ENCODE measurements at places on chromosomes 11 and 22.
A peak's percentile ranks its signal among the peaks of the same experiment; 100 is the strongest.

- DNase-seq, result no peak
These were observed 40.5 kb upstream of the RIC3 start for GRCh38 chr11:8209208-8209807.

DNA sequence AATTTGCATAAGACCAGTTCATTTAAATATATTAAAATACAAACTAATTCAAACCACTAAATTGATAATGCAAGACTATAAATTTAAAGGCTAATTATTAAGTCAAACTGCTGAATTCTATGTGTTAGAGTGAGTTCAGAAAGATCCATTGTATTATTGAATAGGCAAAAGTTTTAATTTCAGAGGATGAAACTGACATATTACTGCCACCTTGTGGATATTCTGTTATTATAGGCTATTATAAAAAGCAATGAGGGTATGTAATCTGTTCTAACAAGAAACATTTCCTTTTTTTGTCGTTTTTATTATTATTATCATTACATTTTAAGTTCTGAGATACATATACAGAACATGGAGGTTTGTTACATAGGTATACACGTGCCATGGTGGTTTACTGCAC, 20.9 kb upstream of the NAALAD2 start:
- DNase-seq, result no peak

GRCh38 chr11:119055901-119056300, 1.1 kb downstream of the HYOU1 start:
- DNase-seq, result no peak

- no peak for DNase-seq
These were observed 11.0 kb upstream of the BLID start for GRCh38 chr11:122127020-122127419.

DNA sequence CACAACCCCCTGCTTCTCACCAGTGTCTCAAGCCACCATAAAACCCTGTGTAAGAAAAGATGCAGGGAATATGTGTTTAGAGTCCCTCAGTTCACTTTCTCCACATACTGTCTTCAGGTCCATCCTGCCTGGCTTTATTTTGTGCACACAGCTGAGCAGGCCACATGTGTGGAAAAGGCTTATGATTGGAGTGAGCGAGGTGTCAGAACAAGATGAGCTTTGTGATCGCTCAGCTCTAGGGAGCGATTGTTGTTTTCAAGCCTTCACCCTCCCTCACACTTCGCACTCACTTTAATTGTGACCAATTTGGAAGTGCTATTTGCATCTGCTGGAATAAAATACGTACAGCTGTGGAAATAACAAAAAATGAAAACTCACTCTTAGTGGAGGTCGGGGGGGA, 931.1 kb upstream of the TENM4 start:
- no peak for DNase-seq

DNA sequence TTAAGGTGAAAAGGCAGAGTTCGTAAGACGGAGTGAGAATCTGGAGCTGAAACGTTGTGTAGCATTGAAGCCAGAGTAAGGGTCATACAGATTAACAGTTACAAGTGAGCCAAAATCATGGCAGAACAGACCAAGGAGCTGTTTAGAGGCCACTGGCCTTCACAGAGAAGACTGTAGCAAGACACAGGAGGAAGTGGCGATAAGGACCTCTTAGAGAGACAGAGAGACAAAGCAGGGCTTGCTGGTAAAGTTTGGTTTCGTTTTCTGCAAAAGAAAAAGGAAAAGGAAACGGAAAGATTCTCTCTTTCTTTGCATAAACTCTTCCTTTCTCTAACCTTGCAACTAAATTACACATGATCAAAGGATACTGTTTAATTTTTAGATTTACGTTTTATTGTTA, 83.0 kb downstream of the AASDHPPT start:
- DNase-seq, result no peak

GRCh38 chr11:8229299-8230177, 34.1 kb downstream of the LMO1 start:
- peak; percentile 74 for DNase-seq

DNA sequence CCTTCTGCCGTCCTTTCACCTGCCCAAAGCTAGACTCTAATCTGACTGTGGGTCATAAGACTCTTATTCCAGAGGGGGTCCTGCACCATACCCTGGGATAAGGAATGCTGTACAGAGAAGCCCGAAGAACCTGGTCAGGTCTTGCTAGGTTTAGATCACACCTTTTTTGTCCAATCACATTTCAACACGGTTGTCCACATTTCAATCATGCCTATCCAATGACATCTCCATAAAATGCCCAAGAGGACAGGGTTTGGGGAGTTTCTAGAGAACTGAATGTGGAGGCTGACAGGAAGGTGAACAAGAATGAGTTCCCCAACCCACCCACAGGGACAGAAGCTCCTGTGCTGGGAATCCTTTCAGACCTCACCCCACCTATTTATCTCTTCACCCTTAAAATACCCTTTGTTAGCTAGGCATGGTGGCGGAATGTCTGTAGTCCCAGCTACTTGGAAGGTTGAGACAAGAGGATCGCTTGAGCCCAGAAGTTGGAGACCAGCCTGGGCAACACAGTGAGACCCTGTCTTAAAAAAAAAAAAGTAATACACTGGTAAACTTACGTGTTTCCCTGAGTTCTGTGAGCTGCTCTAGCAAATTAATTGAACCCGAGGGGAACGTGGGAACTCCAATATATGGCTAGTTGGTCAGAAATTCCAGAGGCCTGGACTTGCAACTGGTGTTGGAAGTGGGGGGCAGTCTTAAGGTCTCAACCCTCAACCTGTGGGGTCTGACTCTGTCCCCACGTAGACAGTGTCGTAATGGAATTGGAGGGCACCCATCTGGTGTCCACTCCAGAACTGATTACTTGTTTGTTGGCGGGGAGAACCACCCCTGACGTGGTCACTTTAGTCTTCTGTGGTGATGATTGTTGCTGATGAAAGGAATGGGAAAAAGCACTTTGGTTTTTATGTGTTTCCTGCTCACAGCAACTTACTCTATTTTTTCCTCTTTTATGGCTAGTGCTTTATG, 17.8 kb downstream of the TCIRG1 start:
- DNase-seq, result no peak

DNA sequence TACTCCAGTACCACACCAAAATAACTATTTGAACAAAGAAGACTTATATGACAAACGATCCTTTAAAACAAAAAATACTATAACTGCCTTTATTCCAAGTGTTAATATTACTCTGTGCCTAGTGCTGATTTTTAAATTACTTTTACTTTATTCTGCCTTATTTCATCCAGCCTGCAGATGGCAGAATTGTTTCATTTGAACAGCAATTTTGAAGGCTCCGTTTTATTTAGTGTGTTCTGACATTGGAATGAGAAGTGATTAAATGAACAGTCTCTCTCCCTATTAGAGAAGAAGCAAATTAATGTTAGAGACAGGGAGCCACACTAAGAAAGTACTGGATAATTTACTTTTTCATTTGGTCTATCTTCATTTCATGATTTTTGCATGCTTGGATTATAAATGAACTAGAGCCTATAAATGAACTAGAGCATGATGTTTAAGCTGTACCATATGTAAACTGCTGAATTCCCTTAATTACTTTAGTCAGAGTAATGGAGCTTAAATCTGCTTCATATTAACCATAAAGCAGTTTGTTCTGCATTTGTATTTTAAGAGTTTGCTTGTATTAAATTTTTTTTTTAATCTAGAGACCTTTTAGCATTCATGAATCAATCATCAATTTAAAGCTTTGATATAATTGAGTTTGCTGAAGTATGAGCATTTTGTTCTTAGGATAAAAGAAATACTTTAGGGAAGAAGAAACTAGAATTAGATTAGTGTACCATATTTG, 9.8 kb downstream of the PDHX start:
- DNase-seq, result no peak

GRCh38 chr11:130549393-130549999, 101.1 kb downstream of the ADAMTS15 start:
- DNase-seq, result no peak

DNA sequence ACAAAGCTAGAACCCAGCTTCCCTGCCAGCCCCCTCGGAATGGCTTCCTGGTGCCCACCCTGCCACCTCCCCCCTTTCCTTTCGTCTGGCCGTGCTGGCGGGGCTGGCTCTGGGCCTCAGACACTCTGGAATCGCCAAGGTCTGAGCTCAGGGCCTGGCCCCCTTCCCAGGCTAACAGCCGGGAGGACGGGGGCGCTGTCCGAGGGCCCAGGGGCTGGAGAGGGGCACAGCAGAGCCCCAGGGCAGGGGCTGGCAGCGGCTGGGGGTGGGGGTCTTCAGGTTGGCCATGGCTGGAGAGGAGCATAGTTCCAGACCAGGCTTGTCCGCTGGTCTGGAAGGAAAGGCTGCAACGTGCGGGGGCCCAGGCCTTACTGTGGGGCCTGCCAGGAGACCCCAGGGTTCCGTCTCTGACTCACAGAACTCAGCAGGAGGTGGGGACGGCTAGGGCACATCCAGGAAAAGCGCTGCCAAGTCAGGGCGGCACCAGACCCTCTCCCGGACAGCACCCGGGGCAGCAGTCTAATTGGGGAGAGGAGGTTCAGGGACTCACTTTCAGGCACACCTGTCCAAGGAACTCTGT, 861 bp upstream of the LTBP3 start:
- DNase-seq, result no peak

GRCh38 chr11:35662061-35662648, 420 bp upstream of the TRIM44 start:
- DNase-seq, result no peak

GRCh38 chr11:67174311-67174710, 55.2 kb downstream of the KDM2A start:
- no peak for DNase-seq

DNA sequence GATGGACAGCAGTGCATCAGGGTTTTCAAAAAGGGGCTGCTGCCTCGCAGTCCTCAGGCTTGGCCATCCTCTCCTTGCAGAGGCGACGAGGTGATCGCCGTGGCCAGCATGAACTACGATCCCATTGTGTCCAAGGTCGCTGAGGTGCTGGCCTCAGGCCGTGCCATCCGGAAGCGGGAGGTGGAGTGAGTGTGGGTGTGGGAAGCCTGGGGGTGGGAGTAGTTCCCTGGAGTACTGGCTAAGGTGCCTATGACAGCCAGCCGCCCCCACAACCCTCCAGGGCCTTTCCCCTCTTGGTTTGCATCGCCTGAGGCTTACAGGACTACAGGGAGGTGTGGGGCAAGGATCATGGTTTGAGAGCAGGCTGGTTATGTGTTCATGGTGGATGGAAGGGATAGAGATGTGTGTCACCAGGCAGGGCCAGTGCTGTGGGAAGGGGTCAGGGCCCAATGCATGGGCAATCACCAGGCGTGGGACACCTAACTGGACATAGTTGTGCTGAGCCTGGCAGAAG, 2.1 kb upstream of the LZTR1 start:
- DNase-seq, result no peak

GRCh38 chr22:46405901-46406300, 70.4 kb downstream of the TRMU start:
- DNase-seq, result no peak

GRCh38 chr11:123491241-123491640, 61.2 kb downstream of the GRAMD1B start:
- no peak for DNase-seq

DNA sequence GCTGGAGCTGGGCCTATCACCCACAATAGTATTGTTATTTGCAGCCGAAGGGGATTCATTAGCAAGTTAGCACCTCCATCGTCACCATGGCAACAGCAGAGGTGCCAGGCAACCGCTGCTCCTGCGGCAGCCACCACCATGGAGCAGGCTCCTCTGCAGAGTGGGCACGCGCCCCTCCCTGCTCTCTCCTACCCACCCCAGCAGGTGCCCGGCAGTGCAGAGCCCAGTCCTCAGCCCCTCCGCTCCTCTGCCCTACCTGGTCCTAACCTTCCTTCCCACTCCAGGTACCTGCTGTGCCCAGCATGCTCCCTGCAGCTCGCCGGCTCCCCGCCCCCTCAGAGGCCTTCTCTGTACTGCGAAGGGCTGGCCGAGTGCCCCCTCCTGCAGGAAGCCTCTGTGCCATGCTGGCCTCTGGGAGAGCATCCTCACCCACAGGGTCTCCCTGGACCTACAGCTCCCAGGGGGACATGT, 3.6 kb downstream of the DUSP8 start:
- DNase-seq, result no peak

DNA sequence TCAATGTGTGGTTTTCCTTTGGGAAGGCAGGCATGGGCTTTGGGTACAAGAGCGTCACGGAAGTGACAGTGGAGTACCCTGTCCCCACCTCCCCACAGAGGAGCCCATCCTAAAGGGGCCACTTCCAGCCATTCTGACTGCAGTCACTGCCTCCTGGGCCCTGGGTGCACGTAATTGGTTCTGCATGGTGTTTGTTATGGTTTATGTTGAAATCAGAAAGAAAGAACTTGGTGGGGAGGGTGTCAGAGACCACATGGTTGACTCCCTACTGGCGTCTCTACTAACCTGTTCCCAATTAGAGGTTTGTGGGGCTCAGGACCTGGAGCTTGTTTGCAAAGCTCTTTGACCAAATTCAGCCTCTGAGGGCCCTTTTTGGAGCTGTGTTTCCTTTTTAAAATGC, 40.8 kb downstream of the RIBC2 start:
- no peak for DNase-seq

- DNase-seq, result no peak
These were observed 22.9 kb downstream of the TMEM123 start for GRCh38 chr11:102429691-102430090.

DNA sequence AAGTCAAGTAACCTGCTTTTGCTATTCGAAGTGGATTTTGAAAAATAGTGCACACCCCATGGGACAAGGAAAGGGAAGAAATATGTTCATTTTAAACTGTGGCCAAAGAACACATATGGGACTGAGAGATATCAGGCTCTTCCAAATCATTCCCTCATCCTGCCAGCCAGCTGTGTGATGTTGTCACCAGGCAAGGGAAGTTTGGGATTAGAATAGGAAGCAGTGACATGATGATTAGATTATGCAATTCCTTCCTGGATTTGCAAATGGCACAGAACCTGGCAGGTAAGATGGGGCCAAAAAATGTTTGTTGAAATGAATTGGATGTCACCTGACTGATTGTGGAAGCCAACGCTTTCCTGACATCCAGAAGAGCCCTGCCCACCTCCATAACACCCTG, 4.9 kb upstream of the SCN3B start:
- no peak for DNase-seq

GRCh38 chr11:119337581-119338317, 2.9 kb downstream of the C1QTNF5 start:
- DNase-seq, result no peak

DNA sequence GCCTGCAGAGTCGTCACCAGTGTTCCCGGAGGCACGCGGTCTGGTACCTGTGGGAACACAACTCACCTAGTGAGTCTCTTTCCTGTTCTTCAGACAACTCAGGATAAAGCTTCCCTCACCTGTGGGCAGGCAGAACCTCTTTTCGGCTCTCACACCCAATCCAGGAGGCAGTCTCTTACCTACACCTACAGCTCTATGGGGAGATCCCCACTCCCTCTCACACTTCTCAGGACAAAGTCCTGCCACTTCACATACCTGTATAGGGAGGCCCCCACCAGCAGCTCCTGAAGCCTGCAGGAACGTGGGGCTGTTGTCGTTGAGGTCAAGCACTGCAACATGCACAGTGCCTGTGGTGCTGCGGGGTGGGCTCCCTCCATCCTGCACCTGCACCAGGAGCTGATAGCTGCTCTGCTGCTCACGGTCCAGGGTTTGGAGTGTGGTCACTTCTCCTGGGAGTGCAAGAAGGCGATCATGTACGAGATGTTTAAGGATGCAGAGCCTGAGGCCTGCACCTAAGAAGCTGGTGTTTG, 12.2 kb upstream of the TPP1 start:
- DNase-seq, result no peak

All from retinal pigment epithelial cell (primary cell).